ENCODE measurements at places on chromosomes 6 and 20.

DNA sequence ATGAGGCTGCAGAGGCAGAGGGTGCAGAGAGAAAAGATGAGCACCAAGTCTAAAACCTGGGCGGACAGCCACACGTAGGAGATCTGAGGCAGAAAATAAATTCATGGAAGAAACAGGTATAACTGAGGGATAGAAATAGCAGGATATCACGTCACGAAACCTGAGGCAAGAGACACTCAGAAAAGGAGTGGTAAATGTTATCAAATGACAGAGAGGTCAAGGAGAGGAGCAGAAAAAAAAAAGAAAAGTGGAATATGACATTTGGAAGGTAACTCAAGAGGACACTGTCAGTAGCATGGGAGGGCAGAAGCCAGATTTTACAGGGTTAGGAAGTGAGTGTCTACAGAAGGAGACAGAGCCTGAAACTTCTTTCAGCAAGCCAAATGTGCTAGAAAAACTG is 84.2 kb upstream of the FBXL4 start:
- no peak for DNase-seq

DNA sequence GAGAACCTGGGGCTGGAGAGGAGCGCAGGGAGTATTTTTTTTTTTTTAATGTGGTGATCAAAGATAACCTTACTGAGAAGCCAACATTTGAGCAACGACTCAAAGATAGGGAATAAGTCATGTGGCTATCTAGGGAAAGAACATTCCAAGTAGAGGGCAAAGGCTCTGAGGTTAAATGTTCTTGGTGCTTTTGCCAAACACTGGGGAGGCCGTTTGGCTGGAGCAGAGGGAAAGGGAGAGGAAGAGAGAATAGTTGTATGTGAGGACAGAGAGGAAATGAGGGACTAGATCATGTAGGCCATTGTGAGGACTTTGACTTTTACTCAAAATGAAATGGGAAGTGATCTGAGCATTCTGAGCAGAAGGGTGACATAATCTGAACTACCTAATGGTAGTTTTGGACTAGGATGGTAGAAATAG is 27.8 kb downstream of the ACSS2 start:
- no peak for DNase-seq

- no peak for DNase-seq
Measured at GRCh38 chr6:143253586-143253985, 192.9 kb downstream of the AIG1 start.

DNA sequence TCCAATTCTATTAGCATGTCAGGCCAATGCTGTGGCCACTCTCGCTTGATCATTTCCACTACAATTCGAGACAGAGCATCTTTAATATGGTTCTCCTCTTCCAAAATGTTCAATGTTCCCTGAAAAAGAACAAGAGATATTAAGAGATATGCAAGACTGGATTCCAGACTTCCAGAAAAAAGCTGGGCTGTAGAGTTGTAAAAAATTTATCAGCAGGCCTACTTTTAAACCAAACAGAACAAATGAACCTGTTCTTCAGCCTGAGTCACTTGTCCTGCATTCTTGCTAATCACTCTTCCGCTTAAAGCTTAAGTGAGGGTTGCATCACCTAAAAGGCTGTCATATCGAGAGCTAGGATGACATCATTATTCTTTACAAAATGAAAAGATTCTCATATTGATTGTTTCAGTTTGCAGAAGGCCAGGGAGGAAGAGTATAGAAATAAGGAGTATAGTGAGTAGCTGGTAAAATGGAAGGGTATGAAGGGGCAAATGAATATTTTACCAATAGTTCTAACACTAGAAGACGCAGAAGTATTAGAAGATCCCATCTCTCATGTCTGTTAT is 4.9 kb downstream of the XPO5 start:
- no peak for DNase-seq

GRCh38 chr6:124164343-124164742 is 360.7 kb downstream of the NKAIN2 start:
- no peak for DNase-seq

DNA sequence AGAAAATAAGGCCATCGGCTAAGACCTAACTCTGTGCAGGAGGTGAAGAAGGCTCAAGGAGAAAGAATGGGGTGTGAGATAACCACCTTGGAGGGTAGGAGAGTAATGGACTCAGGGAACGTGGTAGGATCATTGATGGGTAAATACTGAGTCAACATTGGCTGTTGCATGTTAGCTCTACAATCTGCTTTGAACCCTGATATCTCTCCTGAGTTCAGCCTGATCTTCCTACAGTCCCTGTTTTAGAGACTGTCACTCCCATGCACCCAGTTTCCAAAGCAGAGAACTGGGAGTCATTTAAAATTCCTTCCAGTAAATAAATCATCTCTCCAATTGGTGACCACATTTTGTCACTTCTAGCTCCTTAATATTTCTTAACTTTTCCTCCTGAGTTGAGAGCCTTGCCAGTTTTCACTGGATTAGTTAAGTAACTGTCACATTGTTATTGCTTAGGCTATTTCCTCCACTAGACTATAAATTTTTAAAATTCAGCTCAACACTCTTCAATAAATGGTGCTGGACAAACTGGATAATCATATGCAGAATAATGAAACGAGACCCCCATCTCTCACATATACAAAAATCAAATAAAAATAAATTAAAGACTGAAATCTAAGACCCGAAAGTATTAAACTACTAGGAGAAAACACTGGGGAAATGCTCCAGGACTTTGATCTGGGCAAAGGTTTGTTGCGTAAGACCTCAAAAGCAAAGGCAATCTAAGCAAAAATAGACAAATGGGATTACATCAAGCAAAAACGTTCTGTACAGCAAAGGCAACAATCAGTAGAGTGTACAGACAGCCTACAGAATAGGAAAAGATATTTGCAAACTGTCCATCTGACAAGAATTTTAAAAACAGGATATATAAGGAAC is 138.9 kb upstream of the TMEM170B start:
- DNase-seq, result no peak

DNA sequence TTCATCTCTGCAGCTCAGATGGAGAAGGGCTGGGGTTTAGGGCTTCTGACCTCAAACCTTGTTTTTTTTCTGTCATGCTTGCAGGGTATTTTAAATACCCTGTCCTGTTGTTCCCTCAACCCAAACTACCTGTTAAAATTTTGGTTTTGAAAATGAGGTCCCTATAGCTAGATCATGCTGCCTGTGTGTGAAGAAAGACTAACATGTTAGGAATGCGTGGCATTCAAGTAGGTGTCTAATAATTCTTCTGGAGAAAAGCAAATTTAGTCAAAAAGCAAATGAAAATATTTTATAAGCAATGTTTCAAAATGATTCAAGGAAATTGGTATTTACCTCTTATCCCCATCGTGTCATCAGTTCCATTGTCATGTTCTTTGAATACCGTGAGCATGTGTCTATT is 77.2 kb upstream of the C20orf144 start:
- DNase-seq, result no peak

DNA sequence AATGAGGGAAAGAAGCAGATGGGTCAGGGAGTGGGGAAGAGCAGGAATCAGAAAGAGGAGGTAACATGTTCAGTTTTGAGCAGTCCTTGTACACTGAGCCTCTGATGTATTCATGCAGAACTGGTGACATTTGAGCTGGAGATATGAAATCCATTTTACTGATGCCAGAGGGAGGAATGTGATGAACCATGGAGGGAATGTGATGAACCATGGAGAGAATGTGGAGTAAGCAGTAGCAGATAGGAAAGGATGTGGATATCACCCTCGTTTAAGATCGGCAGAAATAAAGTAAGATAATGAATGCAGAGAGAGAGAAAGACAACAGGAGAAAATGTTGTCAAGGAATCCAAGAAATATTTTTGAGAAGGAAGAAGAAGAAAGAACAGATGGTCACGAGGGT is 231.6 kb downstream of the TBXT start:
- no peak for DNase-seq

GRCh38 chr6:97160280-97160679 is 122.7 kb downstream of the MMS22L start:
- no peak for DNase-seq

- DNase-seq, result no peak
Measured at GRCh38 chr6:127816643-127817042, 84.2 kb downstream of the THEMIS start.

- no peak for DNase-seq
Measured at GRCh38 chr6:111874025-111874415, 768 bp upstream of the FYN start.

DNA sequence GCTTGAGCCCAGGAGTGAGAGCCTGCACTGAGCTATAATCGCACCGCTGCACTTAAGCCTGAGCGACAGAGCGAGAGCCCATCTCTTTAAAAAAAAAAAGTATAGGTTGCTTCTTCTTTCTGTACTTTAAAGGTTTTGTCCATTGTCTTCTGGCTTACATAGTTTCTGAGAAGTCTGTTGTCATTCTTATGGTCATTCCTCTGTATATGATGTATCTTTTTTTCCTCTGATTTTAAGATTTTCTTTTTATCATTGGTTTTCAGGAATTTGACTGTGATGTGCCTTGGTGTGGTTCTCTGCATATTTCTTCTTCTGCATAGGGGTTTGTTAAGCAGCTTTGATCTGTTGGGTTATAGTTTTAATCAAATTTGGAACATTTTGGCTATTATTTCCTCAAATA is 29.1 kb downstream of the QRSL1 start:
- DNase-seq, result no peak

GRCh38 chr20:41848180-41848579 is 230.0 kb upstream of the CHD6 start:
- no peak for DNase-seq

DNA sequence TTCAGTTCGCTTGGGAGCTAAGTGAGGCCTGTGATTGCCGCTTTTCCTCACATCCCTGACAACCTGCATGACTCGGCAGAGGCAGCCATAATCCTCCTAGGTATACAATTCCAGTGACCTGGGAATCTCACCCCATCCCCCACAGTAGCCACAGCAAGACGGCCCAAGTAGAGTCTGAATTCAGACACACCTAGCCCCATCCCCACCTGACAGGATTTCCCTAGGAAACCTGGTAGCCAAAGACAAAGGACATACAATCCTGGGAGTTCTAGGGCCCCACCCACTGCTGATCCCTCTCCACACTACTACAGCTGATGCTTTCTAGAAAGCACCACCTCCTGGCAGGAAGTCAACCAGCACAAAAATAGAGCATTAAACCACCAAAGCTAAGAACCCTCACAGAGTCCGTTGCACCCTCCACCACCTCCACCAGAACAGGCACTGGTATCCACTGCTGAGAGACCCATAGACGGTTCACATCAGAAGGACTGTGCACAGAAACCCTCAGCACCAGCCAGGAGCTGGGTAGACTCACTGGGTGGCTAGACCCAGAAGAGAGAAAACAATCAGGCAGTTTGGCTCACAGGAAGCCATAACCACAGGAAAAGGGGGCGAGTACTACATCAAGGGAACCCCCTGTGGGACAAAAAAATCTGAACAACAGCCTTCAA is 17.9 kb upstream of the RUNX2 start:
- DNase-seq, result no peak

- no peak for DNase-seq
Measured at GRCh38 chr20:41551011-41551705, 67.0 kb downstream of the CHD6 start.

DNA sequence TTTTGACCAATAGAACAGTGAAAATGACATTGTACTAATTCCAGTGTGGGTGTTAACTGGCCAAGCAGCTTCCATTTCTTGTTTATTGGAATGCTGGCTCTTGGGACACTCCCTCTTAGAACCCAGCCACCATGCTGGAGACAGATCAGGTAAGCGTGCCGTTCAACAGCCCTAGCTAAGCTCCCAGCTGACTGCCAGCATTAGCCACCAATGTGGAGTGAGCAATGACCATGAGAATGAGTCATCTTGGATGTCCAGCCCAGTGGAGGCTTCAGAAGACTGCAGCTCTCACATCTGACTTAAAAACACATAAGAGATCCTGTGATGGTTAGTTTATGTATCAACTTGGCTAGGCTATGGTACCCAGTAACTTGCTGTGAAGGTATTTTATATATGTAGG is 3.0 kb upstream of the LINC00237 start:
- no peak for DNase-seq

GRCh38 chr20:6533351-6533750 is 234.1 kb upstream of the BMP2 start:
- DNase-seq, result no peak

- no peak for DNase-seq
Measured at GRCh38 chr6:157849288-157850017, 26.4 kb downstream of the SNX9 start.

- no peak for DNase-seq
Measured at GRCh38 chr6:21844120-21844917, 250.8 kb downstream of the SOX4 start.

DNA sequence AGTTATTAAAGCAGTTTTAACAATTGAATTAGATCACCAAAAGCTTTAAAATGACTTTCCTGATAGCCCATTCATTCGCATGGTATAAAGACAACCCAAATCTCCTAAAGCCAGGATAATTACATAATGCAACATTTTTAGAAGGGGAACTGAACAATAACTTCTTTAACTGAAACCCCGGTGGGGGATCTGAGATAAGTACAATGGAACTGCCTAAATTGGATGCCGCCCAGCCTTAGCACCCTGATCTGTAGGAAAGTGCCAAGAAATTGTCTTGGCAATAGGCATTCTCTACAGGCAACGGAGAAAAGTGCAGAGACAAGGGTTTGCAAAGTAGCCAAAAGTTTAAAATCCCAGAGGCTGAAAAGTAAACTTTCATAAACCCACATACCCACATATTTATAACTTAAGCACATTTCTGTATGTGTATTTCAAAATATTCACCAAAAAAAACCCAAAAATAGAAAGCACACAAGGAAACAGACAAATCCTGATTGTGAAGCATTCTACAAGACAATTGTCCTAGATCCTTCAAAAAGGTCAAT is 98.8 kb upstream of the BEND6 start:
- no peak for DNase-seq

- no peak for DNase-seq
Measured at GRCh38 chr20:15919118-15919517, 654.1 kb downstream of the KIF16B start.

GRCh38 chr6:11952316-11952715 is 59.8 kb upstream of the HIVEP1 start:
- no peak for DNase-seq

- DNase-seq, result no peak
Measured at GRCh38 chr6:56767892-56768531, 125.3 kb upstream of the DST start.

GRCh38 chr20:63941282-63942081 is 14.7 kb downstream of the UCKL1 start:
- peak; percentile 90 for DNase-seq

- no peak for DNase-seq
Measured at GRCh38 chr6:156873654-156874380, 96.6 kb downstream of the ARID1B start.

- DNase-seq, result no peak
Measured at GRCh38 chr6:149754548-149754947, 5.0 kb downstream of the PCMT1 start.

Measured in upper lobe of right lung (tissue), 1 donor.